ENCODE measurements at places on chromosomes 4 and X.

- no peak for DNase-seq
These were observed 62.9 kb downstream of the DCX start for GRCh38 chrX:111349101-111349500.

DNA sequence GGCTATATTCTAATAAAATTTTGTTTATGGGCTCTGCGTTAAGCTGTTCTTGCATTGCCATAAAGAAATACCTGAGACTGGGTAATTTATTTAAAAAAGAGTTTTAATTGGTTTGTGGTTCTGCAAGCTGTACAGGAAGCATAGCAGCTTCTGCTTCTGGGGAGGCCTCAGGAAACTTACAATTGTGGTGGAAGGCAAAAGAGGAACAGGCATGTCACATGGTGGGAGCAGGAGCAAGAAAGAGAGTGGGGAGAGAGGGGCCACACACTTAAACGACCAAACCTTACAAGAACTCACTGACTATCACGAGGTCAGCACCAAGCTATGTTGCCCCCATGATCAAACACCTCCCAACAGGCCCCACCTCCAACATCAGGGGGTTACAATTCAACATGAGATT lies 74.0 kb downstream of the FHDC1 start:
- DNase-seq = no peak

DNA sequence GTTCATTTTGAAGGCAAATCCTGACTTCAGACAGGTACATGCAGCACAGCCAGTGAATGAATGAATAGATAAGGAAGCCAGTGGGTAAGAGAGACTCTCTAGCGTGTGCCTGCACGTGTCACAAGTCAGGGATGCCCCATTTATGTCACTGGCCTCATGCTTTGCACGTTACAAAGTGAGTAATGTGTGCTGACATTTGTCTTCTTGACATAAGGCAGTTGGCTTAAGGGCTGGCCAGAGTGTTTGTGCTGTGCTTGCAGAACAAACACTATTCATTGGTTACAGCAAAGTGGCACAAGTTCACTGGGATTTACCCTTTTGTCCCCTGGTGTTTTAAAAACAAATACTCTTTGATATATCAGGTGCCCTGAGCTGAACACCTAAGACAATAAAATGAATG lies 55.9 kb downstream of the CRMP1 start:
- DNase-seq = no peak

- no peak for DNase-seq
These were observed 113.4 kb downstream of the TBL1X start for GRCh38 chrX:9578083-9578779.

DNA sequence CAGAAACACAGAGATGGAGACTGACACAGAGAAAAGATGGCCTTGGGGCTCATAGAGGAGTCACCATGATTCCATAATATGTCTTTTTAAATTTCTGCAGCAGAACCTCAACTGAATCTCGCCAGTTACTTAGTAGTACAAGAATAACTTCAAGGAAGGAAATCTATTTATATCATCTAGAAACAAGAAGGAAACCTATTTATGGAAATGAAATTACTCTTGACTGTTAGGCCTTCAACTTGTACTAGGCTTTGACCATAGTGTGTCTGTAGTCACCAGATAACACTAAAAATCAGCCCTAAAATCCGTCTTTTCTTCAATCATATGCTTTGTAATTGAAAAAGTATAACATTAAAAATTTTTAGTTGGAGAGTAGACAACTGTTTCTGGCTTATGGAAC lies 740.4 kb downstream of the TRIML1 start:
- DNase-seq = no peak

DNA sequence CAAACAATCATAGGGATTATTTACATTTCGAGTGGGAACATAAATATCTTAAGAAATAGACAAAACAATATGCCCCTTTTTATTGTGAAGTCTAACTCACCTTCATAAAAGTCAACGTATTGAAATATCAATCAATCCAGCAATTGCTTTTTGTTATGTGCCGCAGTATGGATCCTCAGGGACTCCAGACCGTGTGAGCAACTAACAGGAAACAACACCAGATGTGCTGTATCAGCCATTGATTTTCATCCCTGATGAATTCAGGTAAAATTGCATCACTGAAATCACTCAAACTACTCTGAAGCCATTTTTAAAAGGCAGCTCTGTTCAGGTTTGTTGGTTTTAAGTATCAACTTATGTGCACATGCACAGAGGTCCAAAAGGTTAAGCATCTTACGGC lies 197.3 kb upstream of the FAT1 start:
- no peak for DNase-seq
